Neural crest cell (in vitro differentiated cells): ENCODE measurements at places on chromosomes 12 and 14. TPM values are rescaled to one million over a fixed set of nuclear protein-coding genes. Genes with fewer than 3 reads are reported as not detected.

The HNRNPA1 gene
- total RNA-seq = 3,205 and 3,261 TPM in 2 replicates

The AQP6 gene
- 0.21 TPM in 1 of 2 replicates, not detected in the other for total RNA-seq

The TEAD4 gene
- total RNA-seq = 28.6 and 30.9 TPM in 2 replicates

The RTN1 gene
- 14.9 and 18.0 TPM in 2 replicates for total RNA-seq

- peak; percentile 25 for DNase-seq
Observed at GRCh38 chr14:77989441-77989991, 180.7 kb upstream of the NRXN3 start.

DNA sequence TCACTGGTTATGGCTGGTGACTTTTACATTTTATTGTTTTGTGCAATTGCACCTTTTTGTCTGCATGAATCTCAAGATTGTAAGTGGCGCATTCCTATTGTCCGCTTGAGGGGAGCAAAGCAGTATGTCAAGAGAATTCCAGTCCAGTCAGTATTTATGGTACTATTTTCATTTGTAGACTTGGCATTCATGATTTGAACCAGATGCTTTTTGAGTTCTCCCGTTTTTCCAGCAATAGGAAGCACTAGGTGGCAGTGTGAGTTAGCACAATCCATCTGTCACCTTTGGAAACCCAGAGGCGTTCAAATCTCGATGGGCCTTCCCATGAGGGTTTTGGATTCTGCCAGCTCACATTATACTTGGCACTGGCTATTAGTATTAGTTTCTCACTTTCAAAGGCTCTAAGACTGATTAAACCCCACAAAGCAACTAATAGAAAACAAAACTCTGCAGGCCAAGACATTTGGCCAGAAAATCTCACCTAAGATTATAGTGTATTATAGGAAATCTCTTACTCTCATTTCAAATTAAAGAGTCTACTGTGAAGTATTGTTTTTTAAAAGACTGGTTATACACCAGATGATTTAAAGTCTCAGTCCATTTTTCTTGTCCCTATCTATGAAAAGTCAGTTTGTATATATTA, 2.2 kb downstream of the DACT1 start:
- DNase-seq = peak; percentile 34

- no peak for DNase-seq
Observed at GRCh38 chr12:47715877-47716548, 9.3 kb downstream of the ENDOU start.

DNA sequence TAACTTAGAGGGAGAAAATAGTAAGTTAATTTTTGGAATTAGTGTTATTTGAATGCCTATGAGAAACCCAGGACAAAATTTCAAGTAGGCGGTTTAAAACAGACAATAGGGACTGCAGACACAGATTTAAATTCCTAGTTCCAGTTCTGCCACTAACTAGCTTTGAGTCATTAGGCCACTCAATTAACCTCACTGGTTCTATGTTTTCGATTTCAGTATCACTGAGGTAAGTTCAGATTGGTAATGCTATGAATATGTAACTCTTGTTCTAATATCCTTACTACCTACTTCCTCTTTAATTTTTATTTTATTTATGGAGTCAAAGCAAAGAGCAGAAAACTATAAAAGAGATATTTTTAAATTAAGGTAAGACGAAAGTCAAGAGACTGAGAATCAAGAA, 52.6 kb downstream of the GALC start:
- no peak for DNase-seq

DNA sequence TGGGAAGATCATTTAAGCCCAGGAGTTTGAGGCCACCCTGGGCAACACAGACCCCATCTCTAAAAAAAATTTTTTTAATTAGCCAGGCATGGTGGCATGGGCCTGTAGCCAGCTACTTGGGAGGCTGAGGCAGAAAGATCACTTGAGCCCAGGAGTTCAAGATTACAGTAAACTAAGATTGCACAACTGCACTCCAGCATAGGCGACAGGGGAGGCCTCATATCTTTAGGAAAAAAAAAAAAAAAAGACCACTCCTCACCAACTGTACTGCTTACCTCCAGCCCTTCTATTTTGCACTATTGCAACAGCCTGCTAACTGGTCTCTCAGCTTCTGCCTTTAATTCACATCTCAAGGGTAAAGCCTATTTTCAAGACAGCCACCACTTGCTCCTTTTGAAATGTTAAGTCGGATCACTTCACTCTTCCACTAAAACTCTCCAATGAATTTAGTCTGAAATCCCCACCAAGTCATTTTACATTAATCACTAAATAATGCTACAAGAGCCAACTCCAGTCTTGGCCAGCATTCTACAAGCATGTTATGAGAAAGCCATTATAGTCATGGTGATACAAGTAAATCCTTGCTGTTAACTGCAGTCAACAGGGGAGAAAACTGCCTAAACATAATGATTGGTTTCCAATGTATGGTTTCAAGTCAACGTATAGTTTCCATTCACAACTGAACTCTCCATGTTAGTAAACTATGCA, 106.0 kb downstream of the RPS29 start:
- DNase-seq = no peak

- no peak for DNase-seq
Observed at GRCh38 chr12:54968181-54968730, 16.3 kb downstream of the TESPA1 start.

DNA sequence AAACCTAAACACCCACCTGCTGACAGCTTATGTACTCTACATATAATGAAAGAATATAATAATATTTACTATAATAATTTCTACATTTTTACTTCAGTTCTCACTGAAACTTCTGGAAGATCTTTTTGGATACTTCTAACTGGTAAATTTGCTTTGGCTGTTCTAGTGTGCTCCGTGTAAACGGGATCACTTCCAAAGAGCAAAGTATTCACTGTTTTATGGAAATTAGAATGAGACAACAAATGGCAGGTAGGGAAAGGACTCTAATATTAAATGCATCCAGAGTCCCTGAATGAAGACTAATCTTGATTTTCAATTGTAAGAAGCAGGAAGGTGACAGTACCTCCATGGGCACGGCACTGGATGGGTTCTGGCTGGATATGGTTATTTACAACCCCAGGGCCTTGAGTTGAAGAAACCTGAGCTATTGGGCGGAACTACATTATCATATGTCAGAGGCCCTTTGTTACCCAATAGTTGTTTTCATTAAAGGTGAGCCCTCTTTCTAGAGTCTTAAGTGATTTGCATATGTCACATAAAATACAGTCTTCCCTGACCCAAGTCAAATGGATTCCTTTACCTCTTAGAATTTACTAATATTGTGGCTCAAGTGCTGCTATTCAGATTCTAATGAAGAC, 10.7 kb downstream of the ERP29 start:
- no peak for DNase-seq

GRCh38 chr12:46445093-46445492, 72.5 kb upstream of the SLC38A2 start:
- no peak for DNase-seq

- no peak for DNase-seq
Observed at GRCh38 chr14:96852823-96853422, 55.7 kb downstream of the VRK1 start.

DNA sequence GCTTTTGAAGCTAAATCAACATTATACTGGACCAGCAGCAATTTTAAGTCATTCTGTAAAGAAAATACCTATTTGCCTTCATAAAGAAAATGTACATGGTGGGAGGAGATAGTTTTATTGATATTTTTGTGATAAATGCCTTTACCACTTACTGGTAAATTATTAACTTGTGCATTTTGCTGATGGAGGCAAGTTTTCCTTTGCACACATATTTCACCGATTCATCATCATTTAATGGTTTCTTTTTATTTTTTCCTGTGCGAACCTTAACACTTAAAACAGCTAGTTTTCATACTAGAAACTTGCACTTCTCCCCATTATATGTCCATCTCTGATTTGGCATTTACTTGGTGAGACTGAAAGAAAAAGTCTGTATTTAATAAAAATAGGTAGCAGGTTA, 239.3 kb downstream of the TRHDE start:
- no peak for DNase-seq

DNA sequence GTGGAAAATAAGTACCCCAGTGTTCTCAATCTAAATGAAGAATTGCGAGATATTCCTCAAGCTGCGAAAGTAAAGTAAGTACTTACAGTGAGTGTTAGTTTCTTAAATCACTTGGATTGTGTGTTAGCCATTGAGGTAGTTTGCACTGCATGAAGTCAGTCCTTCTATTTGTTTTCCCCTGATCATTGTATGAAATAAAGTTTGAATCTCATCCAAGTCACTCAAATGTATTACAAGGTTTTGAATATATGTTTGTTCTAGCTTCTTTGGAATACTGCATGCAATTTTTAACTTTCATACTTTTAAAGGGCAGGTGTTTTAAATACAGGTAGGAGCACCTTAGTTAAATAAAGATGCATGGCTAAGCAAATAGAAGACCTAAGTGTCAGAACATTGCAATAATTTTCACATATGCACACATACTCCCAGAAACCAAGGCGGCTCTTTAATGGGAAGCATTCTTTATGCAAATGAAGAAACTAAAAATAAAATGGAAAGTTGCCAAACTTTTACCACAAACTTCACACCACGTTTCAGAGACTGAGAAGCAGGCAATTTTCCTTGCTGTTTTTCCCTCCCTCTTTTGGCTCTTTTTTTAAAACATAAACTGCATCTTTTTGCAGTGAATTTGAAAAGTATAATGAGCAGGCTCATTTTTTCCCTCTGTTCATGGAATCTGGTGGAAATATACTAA, 105.6 kb downstream of the GPR135 start:
- no peak for DNase-seq

- DNase-seq = no peak
Observed at GRCh38 chr12:115755725-115756085, 521.8 kb downstream of the MED13L start.
